ENCODE measurements at places on chromosomes 16 and 17. TPM values are rescaled to one million over a fixed set of nuclear protein-coding genes. Genes with fewer than 3 reads are reported as not detected.

DNA sequence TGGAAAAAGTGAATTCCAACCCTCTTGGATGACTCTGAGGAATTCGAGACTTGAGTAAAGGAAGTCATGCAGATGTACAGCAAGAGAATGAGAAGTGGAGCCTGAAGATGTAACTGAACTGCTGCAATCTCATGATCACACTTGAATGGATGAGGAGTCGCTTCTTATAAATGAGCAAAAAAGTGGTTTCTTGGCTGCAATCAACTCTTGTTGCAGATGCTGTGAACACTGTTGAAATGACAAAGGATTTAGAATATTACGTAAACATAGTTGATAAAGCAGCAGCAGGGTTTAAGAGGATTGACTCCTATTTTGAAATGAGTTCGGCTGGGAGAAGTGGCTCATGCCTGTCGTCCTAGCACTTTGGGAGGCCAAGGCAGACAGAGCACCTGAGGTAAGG lies 25.5 kb downstream of the ASPA start:
- no peak for DNase-seq

DNA sequence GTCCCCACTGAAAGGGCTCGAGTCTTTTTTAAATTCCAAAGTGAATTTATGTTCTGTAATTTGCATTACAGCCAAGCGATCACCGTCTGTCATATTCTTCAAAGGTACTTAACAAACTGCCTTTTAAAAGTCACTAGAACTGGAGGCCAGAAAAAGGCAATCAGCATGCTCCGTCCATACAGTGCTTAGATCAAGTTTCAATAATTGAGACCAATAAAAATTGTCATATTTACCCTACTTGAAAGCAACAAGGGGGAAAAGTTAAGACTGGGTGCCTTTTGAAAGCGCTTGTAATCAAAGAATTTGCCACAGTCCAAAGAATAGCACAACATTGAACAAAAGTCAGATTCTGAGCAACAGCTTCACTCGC lies 9.0 kb upstream of the ZFHX3 start:
- no peak for DNase-seq

DNA sequence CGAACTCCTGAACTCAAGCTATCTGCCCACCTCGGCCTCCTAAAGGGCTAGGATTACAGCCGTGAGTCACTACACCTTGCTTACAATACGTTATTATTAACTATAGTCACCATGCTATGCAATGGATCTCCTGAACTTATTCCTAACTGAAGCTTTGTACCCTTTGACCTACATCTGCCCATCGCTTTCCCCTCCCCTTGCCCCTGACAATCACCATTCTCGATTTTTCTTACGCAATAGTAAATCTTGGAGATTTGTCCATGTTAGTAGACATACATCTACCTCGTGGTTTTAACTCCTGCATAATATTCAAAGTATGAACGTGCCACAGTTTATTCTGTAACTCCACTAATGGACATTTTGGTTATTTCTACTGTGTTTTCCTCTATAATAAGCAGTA lies 120.6 kb downstream of the NPIPB5 start:
- DNase-seq: no peak

Gene TRPV2
- total RNA-seq: 19.6 TPM

Gene CD300H
- not detected for total RNA-seq

GRCh38 chr17:49223168-49223516 lies 7.4 kb downstream of the PHOSPHO1 start:
- no peak for DNase-seq

GRCh38 chr16:53048139-53048915 lies 4.4 kb downstream of the CHD9NB start:
- DNase-seq: no peak

Gene KRT28
- total RNA-seq: not detected

Gene CMTM2
- not detected for total RNA-seq

Gene KRTAP4-1
- total RNA-seq: not detected

Gene TK1
- 0.92 TPM for total RNA-seq

Measured in right cardiac atrium (tissue), 5 donors.